A549 treated with Hydrocortisone at 1 μM for 4 hours (cell line): ENCODE measurements at places on chromosomes 7 and 10. TPM values are rescaled to one million over a fixed set of nuclear protein-coding genes. Genes with fewer than 3 reads are reported as not detected.

ANKRD1 gene
- total RNA-seq, result 26.4 to 54.1 TPM (median 40.0 TPM) in 5 replicates

NEBL gene
- 8.1 to 11.9 TPM (median 10.9 TPM) in 5 replicates for total RNA-seq

CPVL gene
- 0.09 to 0.37 TPM (median 0.18 TPM) in 5 replicates for total RNA-seq

NEUROG3 gene
- not detected in 5 replicates for total RNA-seq

CALHM3 gene
- total RNA-seq, result 0.22 to 0.50 TPM (median 0.41 TPM) in 5 replicates

INHBA gene
- 0.37 to 0.82 TPM (median 0.55 TPM) in 5 replicates for total RNA-seq

C10orf143 gene
- 0.39 to 0.76 TPM (median 0.61 TPM) in 5 replicates for total RNA-seq

IL15RA gene
- total RNA-seq, result 2.0 to 2.9 TPM (median 2.5 TPM) in 5 replicates

MRC1 gene
- total RNA-seq, result 0.02 to 0.03 TPM (median 0.03 TPM) in 4 of 5 replicates, not detected in the other

UTF1 gene
- total RNA-seq, result 0.10 TPM in 1 of 5 replicates, not detected in the others
